Tongue (tissue), 3 donors: ENCODE measurements at places on chromosomes 12 and 14. TPM values are rescaled to one million over a fixed set of nuclear protein-coding genes. Genes with fewer than 3 reads are reported as not detected.

- no peak for DNase-seq
Observed at GRCh38 chr14:24802236-24802635, 168.2 kb upstream of the GZMB start.

- no peak for DNase-seq
Observed at GRCh38 chr12:44375694-44376093, 500.4 kb downstream of the NELL2 start.

DNA sequence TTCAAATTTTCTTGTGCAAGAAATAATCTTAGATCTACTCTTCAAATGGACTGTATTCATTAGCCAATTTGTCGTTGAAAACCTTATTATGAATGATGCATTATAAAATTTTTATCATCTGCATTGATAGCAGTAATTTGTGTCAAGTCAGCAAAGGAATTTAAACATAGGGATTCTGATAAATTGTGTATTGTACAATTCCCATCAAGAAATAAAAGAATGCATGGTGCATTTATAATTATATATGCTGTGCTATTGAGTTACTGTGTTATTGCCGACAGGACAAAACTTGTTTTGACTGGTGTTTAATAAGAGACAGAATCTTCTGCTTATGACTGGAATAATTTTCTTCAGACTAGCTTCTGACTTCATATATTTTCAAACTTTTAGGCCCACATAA is 3.1 kb upstream of the BCDIN3D start:
- DNase-seq: no peak

DNA sequence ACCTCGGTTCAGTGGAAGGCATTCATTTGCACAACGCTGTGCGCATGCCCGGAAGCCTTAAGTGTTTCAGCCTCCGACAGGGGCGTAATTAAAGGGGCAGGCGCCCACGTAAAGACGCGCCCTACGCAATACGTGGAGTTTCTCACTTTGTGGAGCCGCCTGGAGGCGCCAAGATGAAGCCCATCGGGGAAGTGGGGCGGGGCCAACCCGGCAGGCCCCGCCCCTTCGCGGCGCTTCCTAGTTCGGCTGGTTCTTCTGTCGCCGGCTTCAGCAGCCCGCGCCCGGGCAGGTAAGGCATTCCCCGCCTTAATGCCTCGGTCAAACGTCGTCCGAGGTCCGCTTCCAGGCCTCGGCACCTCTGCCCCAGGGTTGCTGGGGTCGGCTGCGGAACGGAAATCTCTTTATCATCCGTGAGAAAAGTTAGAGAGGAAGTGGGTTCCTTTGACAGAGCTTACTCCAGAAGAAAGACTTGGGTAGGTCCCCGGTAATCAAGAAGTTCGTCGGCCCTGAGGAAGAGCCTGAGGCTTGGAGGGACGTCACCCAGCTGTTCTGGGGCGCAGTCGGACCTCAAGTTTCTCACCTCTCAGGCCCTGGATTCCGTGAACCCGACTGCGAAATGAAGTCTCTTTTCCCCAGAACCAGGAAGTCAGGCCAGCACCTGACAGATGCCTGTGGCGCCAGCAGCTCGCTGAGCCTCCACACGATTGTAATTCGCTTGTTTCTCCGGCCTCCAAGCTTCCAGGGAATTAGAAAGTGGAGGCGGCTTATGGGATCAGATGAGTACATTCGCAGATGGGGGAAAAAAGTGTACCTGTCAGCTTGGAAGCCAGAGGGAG is at the start of the genes IRAK4 and PUS7L:
TSS of gene IRAK4 (plus strand) at position 224 of the 836 bp plus-strand sequence. CDS start 9,161 bp downstream, outside the sequence.
TSS of gene PUS7L (minus strand) at position 63 of the 836 bp plus-strand sequence. CDS start 3,545 bp downstream, outside the sequence.
- peak; percentile 99 for DNase-seq

GRCh38 chr12:95959107-95959506 is 16.0 kb downstream of the AMDHD1 start:
- DNase-seq: peak; percentile 12

DNA sequence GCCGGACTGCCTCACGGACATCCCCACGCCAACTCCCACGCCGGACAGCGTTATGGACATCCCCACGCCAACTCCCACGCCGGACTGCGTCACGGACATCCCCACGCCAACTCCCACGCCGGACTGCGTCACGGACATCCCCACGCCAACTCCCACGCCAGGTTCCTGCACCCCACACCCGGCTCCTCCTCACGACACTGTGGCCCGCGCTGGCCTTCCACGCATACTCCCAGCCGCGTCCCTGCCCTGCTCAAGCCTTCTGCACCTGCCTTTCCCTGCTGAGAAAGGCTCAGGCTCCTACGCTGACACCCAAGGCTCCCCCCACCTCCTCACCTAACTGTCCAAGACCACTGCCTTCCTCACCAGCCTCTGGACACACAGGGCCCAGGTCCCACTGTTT is 9.7 kb downstream of the CACNA2D4 start:
- no peak for DNase-seq

- DNase-seq: peak; percentile 8
Observed at GRCh38 chr12:56528846-56529245, 7.2 kb downstream of the RBMS2 start.

GRCh38 chr12:125100551-125101434 is 35.6 kb downstream of the AACS start:
- no peak for DNase-seq

GRCh38 chr12:28424965-28425364 is 234.7 kb downstream of the CCDC91 start:
- DNase-seq: peak; percentile 6

- DNase-seq: peak; percentile 32
Observed at GRCh38 chr12:113142173-113142885, 6.8 kb upstream of the RASAL1 start.

- no peak for DNase-seq
Observed at GRCh38 chr14:103707329-103708263, 7.7 kb downstream of the XRCC3 start.

DNA sequence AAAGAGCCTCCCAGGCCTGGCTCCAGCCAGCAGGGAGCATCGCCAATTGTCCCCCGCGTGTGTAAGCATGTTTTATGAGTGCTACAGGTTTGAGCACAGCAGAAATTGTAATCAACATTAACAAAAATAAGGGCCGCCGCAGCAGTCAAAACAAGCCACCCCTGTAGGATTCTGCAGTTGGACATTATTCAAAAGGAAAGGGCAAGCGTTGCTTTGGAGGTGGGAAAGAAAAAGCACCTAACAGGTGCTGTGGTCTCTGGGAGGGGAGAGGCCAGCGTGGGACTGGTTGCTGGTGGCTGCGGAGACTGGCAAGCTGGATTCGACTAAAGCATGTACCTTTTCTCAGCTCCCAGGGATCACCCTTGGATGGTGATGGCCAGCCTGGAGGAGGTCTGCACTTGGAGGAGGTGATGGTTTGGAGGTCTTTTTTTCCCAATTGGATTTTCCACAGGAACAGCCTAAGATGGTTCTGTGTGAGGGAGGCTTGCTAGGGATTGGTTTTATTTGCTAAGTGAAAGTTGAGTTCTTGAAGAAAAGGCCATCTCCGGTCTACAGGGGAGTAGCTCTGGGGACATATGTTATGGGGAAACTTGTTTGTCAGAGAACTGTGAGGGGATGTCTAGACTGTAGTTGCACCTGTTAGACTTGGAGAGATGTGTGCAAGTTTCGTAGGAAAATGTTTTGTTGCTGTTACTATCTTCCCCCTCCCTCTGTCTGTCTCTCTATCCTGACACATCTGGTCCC is 2.0 kb downstream of the DYRK2 start:
- peak; percentile 38 for DNase-seq

GRCh38 chr12:104738331-104738730 is 219.8 kb downstream of the SLC41A2 start:
- peak; percentile 44 for DNase-seq

DNA sequence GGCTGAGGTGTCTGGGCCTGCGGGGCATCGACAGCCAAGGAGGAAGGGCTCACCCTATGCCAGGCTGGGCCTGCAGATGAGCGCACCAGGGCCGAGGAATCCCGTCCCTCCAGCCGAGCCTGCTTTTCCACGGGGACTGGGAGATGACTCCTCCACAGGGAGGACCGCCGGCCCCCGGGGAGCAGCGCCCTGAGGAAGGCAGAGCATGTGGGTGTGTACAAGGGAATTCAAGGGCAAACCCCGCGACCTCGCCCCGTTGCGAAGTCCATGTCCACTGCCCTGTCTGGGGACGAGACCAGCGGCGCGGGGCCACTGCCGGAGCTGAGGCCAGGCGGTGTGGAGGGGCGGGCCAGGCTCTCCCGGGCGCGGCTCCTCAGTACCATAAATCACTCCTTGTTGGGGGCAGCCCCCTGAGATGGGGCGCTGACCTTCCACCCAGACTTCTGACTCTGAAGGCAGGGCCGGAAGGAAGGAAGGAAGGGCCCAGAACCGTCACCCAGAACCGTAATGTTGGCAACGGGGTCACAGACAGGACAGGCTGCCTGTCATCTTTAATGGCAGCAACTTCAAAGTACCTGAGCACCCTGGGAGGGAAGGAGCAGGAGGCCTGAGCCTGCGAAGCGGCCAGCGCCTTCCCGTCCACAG is 52.5 kb downstream of the RNF34 start:
- no peak for DNase-seq

GRCh38 chr14:76919431-76920330 is 93.5 kb downstream of the LRRC74A start:
- DNase-seq: peak; percentile 98

- no peak for DNase-seq
Observed at GRCh38 chr12:7844116-7844515, 28.6 kb downstream of the SLC2A14 start.

GPR137C gene
- total RNA-seq: 5.0 TPM

BCL7A gene
- 15.4 TPM for total RNA-seq

TMPRSS12 gene
- not detected for total RNA-seq

SLC25A47 gene
- total RNA-seq: not detected

ASCL1 gene
- total RNA-seq: not detected

BLOC1S1 gene
- 78.9 TPM for total RNA-seq

MYF6 gene
- total RNA-seq: 164 TPM

TAS2R42 gene
- total RNA-seq: not detected

RAB3IP gene
- total RNA-seq: 23.0 TPM

PKP2 gene
- 8.8 TPM for total RNA-seq

CYP27B1 gene
- 0.10 TPM for total RNA-seq

SLC39A5 gene
- total RNA-seq: 0.31 TPM

TAS2R50 gene
- 10.7 TPM for total RNA-seq
